ENCODE measurements at places on chromosomes 12 and 14. TPM values are rescaled to one million over a fixed set of nuclear protein-coding genes. Genes with fewer than 3 reads are reported as not detected.

DNA sequence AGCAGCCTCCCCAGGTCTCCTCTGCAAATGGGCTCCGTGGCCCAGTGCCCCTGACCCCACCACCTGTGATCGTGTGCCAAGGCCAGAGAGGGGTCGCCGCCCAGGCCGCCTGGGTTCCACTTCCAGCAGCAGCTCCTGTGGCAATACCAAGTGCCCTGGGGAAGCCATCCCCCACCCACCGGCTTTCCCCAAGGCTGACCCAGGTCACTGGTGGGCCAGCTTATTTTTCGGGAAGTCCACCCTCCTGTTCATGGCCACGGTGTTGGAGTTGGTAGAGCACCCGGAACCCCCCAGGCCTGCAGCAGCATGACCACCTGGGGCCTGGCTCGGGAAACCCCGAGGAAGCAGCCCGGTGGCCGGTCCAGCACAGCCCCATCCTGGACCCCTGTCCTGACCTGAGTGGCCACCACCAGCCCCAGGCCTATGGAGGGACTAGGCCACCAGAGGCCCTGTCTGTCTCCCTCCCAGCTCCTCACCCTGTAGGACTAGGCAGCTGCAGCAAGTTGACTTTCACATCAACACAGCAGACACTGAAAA is 40.8 kb upstream of the OASL start:
- no peak for DNase-seq
- no peaks in the 10 kb centered on the region for H3K4me1 ChIP-seq
- H3K36me3 ChIP-seq, result no peaks in the 10 kb centered on the region
- no peak overlapping the region for H3K27ac ChIP-seq

TEX52 gene
- not detected for total RNA-seq

DNA sequence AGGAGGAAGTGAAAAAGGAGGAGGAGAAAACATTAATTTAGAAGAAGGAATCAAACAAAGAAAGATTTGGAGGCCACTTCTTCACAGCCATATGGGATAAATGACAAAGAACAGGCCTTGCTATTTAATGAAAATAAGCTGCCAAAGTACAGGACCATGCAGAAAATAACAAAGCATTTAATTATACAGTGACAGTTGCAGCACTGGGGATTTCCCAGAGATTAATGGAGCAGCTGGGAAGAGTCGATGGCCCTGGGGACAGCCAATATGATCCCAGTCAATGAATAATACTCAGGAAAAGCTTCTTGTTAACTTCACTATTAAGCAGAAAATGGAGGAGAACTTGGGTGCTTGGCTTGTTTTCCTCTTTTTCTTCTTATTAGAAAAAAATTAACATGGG is 34.6 kb downstream of the RERG start:
- DNase-seq, result no peak
- H3K36me3 ChIP-seq, result no peaks in the 10 kb centered on the region
- no peak overlapping the region for H3K27ac ChIP-seq
- H3K27me3 ChIP-seq, result no peaks in the 10 kb centered on the region
- H3K4me1 ChIP-seq, result no peaks in the 10 kb centered on the region
- H3K4me3 ChIP-seq, result no peak overlapping the region

DNA sequence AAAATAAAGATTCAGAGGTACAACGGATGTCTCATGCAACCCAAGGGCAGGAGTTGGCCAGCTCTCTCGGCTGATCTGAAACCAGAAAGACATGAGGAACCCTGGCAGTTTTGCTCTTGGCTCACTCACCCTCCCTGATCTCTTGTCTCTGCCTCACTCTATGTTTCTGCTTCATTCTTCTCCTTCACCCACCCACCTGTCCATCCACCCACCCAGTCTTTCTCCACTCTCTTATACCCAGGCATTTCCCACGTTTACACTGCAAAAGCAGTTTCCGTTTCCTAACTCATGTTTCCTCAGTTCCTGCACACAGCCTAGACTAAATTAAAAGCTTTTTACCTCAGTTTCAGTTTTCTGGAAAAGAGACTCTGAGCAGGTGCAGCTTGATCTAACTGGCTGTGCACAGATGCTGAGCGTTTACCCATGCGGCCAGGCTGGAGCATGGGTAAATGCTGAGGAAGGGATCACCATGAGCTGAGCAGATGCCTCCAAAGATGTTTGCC is 157.6 kb downstream of the PRKCH start:
- H3K36me3 ChIP-seq, result no peaks in the 10 kb centered on the region
- H3K27ac ChIP-seq, result peak overlapping the region; percentile 94
- no peaks in the 10 kb centered on the region for H3K27me3 ChIP-seq

CCDC184 gene
- total RNA-seq, result 1.3 TPM

DNA sequence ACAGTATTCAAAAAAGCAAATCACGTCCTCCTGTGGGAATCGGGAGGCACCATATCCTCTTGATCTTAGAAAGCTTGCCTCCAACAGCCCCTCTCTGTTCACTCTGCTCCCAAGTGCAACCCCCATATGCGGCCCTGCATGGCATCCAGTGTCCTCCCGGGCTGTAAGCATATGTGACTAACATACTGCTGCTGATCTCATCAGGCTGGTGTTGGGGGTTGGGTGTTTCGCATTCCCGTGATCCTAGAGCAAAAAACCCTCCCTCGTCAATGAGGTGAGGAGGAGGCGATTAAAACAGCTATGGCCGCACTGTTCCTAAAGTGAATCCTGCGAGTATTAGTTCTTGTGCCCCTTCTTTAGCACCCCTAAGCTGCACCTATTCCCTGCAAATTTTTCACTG is 28.1 kb upstream of the PPM1A start:
- no peak overlapping the region for H3K4me3 ChIP-seq
- no peaks in the 10 kb centered on the region for H3K27me3 ChIP-seq
- no peak overlapping the region for H3K27ac ChIP-seq
- no peaks in the 10 kb centered on the region for H3K4me1 ChIP-seq

DNA sequence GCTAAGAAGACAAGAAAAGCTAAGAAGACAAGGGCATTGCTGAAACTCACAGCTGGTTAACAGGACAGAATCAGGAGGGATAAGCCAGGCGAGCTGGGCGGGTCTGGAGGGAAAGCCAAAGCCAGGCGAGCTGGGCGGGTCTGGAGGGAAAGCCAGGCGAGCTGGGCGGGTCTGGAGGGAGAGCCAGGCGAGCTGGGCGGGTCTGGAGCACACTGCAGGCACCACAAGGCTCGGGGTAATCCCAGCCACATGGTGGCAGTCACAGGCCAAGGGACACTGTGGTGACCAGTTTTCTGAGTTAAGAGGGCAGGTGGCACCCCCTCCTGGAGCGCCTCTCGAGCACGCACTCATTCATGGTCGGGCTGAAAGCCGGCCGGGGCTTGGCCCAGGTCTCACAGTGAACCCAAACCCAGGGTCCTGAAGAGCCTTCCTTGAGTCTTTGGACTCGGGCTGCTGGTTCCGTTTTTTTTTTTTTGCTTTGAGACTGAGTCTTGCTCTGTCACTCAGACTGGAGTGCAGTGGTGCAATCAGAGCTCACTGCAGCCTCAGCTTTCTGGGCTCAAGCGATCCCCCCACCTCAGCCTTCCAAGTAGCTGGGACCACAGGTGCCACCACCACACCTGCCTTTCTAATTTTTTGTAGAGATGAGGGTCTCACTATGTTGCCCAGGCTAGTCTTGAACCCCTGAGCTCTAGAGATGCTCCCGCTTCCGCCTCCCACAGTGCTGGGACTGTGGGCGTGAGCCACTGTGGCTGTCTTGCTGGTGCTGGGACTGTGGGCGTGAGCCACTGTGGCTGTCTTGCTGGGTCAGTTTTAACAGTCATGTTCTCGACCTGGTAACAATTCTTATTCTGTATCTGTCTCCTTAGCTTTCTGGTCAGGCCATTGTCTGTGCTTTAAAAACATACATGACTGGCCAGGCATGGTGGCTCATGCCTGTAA is 40.2 kb downstream of the HSP90AA1 start:
- no peak overlapping the region for H3K27ac ChIP-seq
- no peak overlapping the region for H3K4me3 ChIP-seq
- no peaks in the 10 kb centered on the region for H3K27me3 ChIP-seq
- peaks cover 11% of the 10 kb centered on the region for H3K36me3 ChIP-seq

All from spleen (tissue), 13 donors.